ENCODE measurements at places on chromosomes 16 and 17. TPM values are rescaled to one million over a fixed set of nuclear protein-coding genes. Genes with fewer than 3 reads are reported as not detected.

Gene MYH1
- total RNA-seq = not detected

Gene CTF1
- total RNA-seq = 0.95 TPM

GRCh38 chr17:10198509-10199249 is at the start of gene GAS7:
TSS of gene GAS7 (minus strand) at chr17:10198606.
- peak; percentile 41 for DNase-seq

DNA sequence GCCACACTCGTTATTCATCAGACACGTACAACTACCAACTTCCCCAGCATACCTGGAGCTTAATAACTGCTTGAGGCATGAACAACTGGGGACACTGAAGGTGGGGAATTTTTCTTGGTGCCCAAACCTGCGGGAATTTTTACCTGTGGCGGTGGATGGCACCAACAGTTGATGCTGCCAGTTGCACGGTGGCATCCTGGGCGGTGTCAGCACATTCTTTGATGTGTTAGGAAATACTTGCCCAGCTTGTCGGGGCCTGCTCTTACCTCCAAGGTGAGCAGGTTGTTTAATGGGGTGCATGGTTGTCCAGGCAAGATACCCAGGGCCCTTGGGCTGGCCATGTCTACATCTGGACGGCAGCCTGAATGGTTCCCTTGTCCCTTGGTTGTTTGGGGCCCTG is 79.6 kb downstream of the CRISPLD2 start:
- no peak for DNase-seq

DNA sequence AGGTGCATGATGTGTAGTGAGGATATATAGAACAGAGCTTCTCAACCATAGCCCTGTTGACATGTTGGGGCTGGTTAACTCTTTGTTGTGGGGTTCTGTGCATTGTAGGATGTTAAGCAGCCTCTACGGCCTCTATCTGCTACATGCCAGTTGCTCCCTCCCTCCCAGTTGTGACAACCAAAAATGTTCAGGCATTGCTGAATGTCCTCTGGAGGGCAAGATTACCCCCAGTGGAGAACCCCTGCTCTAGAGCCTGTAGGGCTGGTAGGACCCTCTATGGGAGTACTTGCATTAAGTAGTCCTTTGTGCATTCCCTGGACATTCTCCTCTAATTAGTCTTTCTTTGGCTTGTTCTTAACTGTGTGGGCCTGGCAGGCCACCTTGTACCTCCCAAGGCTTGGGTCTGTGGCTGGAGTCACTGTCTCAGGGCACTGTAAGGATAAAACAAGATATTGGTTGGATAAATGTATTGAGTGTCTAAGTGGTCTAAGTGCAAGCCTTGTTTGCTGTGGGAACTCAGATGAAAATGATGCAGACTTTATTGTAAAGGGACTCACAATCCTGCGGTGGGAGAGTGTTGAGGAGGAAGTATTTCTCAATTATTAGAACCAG is 19.8 kb upstream of the MYO1D start:
- no peak for DNase-seq

Measured in transverse colon (tissue), 4 donors.